Natural killer cell (primary cell): ENCODE measurements at places on chromosomes 5 and 9. TPM values are rescaled to one million over a fixed set of nuclear protein-coding genes. Genes with fewer than 3 reads are reported as not detected.

CLIC3 gene
- total RNA-seq = 161 TPM

REEP2 gene
- total RNA-seq = 0.79 TPM

OBP2A gene
- not detected for total RNA-seq

GLIPR2 gene
- 135 TPM for total RNA-seq

C5orf58 gene
- not detected for total RNA-seq

PCDHA1 gene
- not detected for total RNA-seq

LCN10 gene
- total RNA-seq = not detected

TSSK1B gene
- not detected for total RNA-seq

WWC1 gene
- 0.66 TPM for total RNA-seq

RASGEF1C gene
- total RNA-seq = not detected

ANKRD18A gene
- total RNA-seq = 0.25 TPM
